Pancreas (tissue), 10 donors: ENCODE measurements at places on chromosomes 4 and X.

DNA sequence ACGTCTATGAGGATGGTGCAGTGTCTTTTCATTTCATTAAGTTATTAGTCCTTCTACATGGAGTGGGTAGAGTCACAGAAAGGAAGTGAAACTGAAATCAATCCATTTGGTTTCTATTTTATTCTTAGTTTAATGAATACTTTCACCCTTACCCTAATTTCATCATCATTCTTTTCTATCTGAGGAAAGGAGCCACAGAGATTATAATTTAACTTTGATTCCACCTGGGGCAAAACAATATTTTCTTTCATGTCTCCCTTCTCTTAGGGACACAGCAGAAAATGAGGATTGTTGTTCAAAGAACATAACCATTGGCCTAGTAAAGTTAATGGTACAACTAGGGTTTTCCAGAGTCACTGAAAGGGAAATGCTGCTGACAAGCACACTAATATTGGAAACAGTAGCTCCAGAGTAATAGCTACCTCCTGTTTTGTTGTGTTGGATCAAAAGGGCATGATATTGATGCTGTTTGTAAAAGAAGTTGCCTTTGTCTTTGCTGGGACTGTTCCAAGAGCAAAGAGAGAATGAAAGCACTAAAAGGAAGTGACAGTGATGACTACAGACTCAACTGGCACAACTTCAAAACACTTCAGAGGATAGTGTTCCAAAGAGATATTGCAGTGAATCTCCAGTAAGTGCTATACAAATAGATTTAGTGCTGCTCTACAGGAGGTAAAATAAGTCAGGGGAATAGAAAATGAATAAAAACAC, 247.1 kb upstream of the PITX2 start:
- no peaks in the 10 kb centered on the region for H3K4me1 ChIP-seq
- no peaks in the 10 kb centered on the region for H3K27me3 ChIP-seq
- H3K4me3 ChIP-seq = no peak overlapping the region
- no peak for DNase-seq
- H3K36me3 ChIP-seq = no peaks in the 10 kb centered on the region
- no peak overlapping the region for H3K27ac ChIP-seq

DNA sequence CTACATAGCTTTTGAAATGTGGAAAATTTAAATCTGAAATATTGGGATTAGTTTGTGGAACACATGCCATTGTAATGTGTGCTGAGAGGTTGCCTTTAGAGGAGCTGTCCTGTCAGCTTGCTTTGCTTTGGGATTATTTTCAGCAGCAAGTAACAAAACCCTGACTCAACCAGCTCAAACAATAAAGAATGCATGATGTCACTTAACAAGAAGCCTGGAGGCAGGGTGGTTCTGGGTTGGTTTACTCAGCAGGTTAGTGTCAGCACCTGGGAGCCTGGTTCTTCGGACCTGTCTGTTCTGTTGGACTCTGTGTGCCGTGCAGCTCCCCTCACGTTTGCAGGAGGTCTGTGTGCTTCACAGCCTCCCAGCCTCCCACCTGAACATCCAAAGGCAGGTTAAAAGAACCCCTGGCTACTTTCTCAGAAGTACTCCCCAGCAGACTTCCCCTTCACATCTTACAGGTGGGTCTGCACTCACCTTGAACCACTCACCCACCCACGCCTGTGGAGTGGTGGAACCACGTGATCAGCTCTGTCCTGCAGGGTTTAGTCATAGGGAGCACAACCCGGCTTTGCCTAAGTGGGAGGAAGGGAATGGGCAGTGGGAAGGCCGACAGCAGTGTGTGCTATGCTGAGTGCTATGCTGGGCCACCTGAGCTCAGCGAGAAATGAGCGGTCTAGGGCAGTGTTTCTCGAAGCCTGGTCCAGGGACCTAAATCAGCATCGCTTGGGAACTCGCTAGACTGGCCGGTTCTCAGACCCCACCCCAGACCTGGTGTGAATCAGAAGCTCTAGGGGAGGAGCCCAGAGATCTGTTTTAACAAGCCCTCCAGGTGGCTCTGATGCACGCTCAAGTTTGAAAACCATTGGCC, 20.4 kb downstream of the TMEM131L start:
- H3K27me3 ChIP-seq = no peaks in the 10 kb centered on the region
- H3K4me3 ChIP-seq = no peak overlapping the region
- H3K4me1 ChIP-seq = peaks cover 49% of the 10 kb centered on the region
- no peak overlapping the region for H3K27ac ChIP-seq
- H3K36me3 ChIP-seq = no peaks in the 10 kb centered on the region

- no peak overlapping the region for H3K4me3 ChIP-seq
- H3K4me1 ChIP-seq = no peaks in the 10 kb centered on the region
- DNase-seq = no peak
- H3K27me3 ChIP-seq = no peaks in the 10 kb centered on the region
Measured at GRCh38 chr4:126790633-126791032, 842.1 kb upstream of the INTU start.

DNA sequence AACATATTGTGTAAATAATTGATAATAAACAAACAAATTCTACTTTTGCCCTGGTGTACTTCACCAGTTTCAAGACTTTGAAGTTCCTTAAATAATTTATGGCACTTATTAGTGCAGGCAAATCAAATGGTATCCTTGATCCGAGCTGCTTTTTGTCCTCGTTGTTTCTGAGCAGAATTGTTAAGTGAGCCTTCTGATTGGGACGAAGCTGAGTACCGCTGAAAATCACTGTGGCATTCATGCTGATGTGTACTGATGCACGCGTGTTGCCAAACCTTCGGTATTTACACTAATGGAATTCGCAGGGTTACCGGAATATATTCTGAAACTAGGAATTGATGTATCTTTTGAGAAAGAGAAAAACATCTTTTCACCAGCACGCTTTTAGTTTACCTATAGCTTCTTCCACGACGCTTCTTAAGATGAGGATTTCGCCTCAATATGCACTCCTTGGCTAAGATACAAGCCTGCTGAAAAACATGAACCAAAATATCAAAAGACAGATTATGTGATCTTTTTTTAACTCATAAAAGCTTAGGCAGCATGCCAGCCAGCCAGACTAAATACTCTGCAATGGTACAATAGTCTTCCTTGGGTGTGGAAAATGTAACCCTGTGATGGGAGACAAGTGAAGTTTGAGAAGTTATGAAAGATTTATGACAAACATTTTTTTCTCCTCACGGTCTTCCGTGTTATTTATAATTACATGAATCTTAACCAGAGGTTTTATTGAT, 48.9 kb upstream of the TENM3 start:
- no peaks in the 10 kb centered on the region for H3K4me1 ChIP-seq
- DNase-seq = no peak
- no peak overlapping the region for H3K4me3 ChIP-seq
- H3K27me3 ChIP-seq = no peaks in the 10 kb centered on the region

DNA sequence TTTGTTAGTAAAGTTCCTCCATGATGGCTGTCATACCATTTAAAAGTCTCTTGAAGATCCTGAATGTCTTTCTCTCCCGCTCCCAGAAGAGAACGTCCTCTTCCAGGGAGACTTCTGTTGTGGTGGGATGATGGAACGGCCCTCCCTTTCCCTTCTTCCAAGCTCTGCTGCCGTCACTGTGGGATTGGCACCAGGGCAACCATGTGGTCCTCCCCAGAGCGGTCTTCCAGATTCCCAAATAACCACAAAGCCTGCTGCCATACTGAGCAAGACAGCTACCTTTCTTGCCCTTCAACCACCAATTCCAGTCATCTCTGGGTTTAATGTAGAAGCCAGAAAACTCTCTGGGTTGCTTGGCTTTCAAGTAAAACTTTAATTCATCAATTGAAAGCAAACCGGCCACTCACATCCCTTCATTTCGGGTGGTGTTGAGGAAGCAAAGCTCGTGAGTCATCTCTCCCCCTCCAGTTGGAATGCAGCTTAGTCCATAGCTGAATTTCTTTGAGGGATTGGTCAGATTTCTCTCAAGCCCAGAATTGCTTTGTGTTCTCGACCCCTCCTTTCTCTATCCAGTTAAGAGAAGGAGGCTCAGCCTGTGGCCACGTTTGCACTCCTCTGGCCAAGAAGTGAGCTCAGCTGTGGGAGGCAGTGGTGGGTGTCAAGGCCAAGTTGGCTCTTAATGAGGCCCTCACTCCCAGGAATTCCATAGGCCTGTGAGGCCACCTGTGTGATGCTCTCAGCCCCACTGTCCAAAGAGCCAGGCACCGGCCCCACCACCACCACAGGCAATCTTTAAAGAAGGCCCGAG, 36.9 kb downstream of the FHDC1 start:
- no peak overlapping the region for H3K4me3 ChIP-seq
- DNase-seq = no peak
- no peaks in the 10 kb centered on the region for H3K36me3 ChIP-seq
- H3K27me3 ChIP-seq = no peaks in the 10 kb centered on the region
- no peaks in the 10 kb centered on the region for H3K4me1 ChIP-seq

DNA sequence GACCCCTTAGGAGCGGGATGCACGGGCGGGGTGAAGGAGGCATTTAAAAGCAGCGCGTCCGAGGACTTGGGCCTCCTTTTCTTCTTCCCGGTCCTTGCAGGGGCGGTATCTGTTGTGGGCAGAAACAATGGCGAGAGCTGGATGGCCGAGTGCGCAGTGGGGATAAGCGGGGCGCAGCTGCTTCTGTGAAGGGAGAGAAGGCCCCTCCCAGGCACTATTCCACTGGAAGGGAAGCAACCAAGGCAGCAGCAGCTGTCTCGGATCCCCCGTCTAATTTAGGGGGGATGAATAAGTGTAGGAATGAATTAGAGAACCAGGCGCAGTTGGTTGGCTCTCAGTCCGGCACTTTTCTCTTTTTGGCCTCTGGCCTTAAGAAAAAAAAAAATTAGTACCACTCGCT, 995 bp downstream of the SMARCA5 start:
- H3K27me3 ChIP-seq = no peaks in the 10 kb centered on the region
- peak; percentile 36 for DNase-seq
- H3K36me3 ChIP-seq = no peaks in the 10 kb centered on the region
- H3K4me3 ChIP-seq = peak overlapping the region; percentile 86
- H3K27ac ChIP-seq = peak overlapping the region; percentile 89
- peaks cover 11% of the 10 kb centered on the region for H3K4me1 ChIP-seq

DNA sequence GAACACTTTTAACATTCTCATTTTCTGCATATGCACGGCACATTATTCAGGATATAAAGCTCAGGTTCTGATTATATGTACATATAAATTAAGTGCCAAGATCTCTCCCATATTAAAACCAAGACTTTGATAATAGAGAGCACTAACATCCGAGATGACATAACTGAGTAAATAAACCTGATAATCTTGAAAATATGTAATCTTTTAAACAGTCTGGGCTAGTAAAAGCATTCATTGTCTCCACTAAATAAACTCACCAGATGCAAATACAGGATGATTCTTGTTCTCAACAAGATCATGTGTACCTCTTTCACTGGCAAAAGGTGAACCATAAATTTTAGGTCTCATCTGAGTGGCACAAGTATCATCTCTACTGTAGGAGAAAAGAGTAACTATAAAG, 942.2 kb downstream of the TRAM1L1 start:
- H3K27me3 ChIP-seq = no peaks in the 10 kb centered on the region
- H3K4me3 ChIP-seq = no peak overlapping the region
- no peaks in the 10 kb centered on the region for H3K4me1 ChIP-seq

- peaks cover 29% of the 10 kb centered on the region for H3K4me1 ChIP-seq
- H3K27ac ChIP-seq = peak overlapping the region; percentile 84
- no peaks in the 10 kb centered on the region for H3K36me3 ChIP-seq
- peak; percentile 87 for DNase-seq
Measured at GRCh38 chr4:2793586-2794485, 951 bp downstream of the SH3BP2 start.

DNA sequence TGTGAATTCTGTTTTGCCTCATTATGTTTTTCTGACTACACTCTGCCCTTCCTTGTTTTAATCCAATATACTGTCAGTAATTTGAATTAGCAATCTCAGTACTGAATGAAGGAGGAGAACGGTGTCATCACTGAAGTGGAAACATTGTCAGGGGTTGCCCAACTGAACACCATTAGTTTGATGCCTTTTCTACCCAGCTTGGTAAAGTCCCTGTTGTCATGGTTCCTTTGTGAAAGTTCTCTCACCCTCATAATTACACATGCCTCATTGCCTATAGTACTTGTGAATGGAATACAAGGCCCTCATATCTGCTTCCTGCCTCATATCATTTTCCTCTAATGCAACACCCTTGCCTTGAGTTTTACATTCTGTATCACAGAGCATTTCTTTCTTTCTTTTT, 76.9 kb downstream of the RRAGB start:
- no peak overlapping the region for H3K4me3 ChIP-seq
- no peaks in the 10 kb centered on the region for H3K27me3 ChIP-seq
- H3K36me3 ChIP-seq = no peaks in the 10 kb centered on the region
- no peak overlapping the region for H3K27ac ChIP-seq
- DNase-seq = no peak

DNA sequence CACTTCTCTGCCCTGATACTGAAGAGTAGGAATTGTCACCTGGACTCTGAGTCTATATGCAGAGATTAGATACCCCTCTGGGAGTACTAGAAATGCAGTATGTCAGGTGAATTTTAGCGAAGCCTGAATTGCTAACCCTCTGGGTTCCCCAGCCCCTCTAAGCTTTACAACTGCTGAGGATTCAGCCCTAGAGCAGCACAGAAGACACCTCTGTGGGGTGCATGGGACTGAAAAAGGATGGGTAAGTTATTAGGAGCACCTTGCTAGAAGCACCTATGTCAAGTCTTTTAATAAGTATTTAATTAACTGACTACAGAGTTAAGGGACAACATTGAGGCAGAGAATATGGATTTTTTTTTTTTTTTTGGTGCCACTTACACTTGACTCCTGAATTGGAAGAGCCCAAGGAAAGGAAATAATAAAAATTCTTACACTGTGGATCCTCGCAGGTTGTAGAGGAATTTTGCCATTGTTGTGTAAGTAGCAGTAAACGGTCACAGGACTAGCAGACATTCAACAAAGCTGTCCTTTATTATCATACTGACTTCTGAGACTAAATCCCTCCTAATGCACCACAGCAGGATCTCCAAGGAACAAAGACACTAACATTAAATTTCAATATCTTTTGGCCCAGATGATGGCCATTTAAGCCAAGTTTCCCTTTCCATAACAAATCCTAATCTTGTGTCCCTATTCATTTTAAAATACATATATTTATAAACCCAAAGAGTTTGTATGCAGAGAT, 253.2 kb downstream of the ANKRD50 start:
- H3K4me3 ChIP-seq = no peak overlapping the region
- H3K27ac ChIP-seq = no peak overlapping the region
- no peaks in the 10 kb centered on the region for H3K36me3 ChIP-seq
- no peaks in the 10 kb centered on the region for H3K4me1 ChIP-seq
- no peak for DNase-seq

GRCh38 chr4:176999935-177000543, 207.3 kb upstream of the VEGFC start:
- H3K4me1 ChIP-seq = no peaks in the 10 kb centered on the region
- no peak overlapping the region for H3K27ac ChIP-seq
- H3K4me3 ChIP-seq = no peak overlapping the region
- DNase-seq = no peak
- no peaks in the 10 kb centered on the region for H3K36me3 ChIP-seq

DNA sequence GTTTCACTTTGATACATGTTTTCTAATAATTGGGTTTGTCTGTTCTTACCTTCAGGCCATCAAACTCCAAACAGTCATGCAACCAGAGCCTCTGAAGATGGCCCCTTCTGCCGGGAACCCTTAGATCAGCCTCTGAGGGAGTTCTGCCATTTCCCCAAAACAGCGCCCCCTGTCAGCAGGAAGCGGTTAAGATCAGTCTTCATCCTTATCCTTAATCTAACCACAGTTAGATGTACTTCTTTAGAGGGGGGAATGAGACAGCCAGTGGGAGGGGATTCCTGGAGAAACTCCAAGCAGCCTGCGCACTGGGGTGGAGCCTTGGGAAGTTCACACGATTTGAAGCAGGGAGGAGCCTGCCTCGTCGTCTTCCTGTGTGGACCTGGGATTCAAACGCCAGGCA, 185.4 kb downstream of the INPP4B start:
- no peak overlapping the region for H3K27ac ChIP-seq
- DNase-seq = no peak
- H3K4me3 ChIP-seq = no peak overlapping the region

GRCh38 chr4:128169245-128169644, 108.1 kb downstream of the LARP1B start:
- no peaks in the 10 kb centered on the region for H3K4me1 ChIP-seq
- no peak overlapping the region for H3K4me3 ChIP-seq
- no peak overlapping the region for H3K27ac ChIP-seq
- no peak for DNase-seq
